ENCODE measurements at places on chromosomes 2 and 18.

DNA sequence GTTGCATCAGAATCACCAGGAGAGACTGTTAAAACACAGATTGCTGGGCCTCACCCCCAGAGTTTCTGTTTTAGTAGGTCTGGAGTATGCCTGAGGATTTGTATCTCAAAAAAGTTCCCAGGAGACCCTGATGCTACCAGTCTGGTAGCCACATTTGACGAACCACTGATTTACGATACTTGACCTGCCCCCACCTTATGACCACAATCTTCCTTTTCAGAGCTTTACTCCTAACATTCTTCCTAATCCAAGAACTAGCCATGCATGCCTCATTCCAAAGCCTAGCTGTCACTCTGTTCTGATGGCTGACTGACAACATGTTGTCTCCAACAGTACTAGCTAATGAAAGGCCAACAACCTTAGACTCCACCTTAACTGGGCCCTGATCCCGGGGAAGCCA lies 191.4 kb downstream of the MBD2 start:
- no peak for DNase-seq

DNA sequence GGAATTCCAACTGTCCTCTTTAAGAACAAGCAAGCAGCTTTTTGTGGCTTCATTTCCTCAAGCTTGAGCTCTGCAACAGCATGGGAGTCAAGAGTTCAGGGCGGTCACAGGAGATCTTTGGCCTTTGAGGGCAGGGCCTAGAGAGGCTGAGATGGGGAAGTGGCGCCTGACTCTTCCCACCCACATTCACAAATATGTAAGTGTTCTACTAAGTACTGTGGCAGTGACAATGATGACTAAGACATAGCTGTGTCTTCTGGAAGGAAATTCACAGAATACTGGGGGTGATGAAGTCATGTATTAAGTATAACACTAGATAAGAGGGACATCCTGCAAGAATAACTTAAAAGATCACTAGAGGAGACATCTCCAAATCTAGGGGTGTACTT lies 15.0 kb downstream of the RND3 start:
- DNase-seq: peak; percentile 79

DNA sequence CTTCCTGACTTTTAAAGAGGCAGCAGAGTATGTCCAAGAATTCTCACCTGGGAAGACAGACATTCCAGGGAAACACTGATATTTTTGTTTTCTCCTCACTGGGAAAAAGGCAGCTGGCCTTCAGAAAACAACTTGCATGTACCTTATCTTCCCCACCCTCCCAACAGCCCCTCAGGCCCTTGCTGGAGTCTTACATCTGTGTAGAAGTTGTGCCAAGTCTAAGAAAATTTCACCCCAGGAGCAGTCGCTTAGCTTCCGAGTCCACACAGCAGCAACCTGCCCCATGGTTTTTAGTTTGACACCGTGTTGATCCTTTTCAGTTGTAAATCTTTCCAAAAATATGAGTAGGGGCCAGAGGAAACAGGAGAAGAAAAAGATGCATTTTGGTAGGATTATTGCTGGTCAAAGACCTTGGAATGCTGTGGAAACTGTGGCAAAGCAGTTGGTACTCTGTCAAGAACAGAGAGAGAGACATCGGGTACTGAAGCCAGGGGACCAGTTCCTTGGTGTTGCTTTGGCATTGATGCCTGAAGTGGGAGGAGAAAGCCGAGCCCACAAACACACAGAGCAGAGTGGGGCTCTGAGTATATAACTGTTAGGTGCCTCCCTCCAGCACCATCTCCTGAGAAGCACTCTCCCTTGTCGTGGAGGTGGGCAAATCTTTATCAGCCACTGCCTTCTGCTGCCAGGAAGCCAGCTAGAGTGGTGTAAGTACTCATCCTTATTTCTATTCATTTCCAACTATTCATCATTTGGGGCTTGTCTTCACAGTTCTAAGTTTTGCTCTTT lies at the start of gene SLC14A1:
Gene SLC14A1, plus strand, starts transcription at position 615 of the 789 bp plus-strand sequence. CDS start 6,140 bp downstream, outside the sequence.
- no peak for DNase-seq

- peak; percentile 71 for DNase-seq
Observed at GRCh38 chr18:3903337-3903736, 453.4 kb downstream of the TGIF1 start.

GRCh38 chr2:195613922-195614321 lies 43.1 kb upstream of the SLC39A10 start:
- peak; percentile 77 for DNase-seq

DNA sequence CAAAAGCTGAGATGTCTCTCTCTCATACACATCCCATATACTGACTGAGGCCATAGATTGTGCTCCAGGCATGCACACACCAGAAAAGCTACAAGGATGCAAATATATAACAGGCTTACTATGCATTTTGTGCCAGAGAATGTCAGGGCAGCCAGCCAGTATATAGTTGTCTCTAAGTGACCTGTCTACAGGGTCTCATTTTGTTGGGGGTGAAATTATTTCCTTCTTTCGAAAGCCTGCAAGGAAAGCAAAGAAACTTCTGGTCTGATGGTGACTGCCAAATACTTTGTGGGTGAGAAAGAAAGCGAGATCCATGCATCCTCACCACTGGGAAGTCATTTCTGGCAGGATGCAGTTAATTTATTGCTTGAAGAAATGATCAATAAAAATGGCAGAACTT lies 70.2 kb downstream of the CDCA7 start:
- DNase-seq: no peak

- no peak for DNase-seq
Observed at GRCh38 chr18:63346480-63347183, 20.4 kb downstream of the KDSR start.

DNA sequence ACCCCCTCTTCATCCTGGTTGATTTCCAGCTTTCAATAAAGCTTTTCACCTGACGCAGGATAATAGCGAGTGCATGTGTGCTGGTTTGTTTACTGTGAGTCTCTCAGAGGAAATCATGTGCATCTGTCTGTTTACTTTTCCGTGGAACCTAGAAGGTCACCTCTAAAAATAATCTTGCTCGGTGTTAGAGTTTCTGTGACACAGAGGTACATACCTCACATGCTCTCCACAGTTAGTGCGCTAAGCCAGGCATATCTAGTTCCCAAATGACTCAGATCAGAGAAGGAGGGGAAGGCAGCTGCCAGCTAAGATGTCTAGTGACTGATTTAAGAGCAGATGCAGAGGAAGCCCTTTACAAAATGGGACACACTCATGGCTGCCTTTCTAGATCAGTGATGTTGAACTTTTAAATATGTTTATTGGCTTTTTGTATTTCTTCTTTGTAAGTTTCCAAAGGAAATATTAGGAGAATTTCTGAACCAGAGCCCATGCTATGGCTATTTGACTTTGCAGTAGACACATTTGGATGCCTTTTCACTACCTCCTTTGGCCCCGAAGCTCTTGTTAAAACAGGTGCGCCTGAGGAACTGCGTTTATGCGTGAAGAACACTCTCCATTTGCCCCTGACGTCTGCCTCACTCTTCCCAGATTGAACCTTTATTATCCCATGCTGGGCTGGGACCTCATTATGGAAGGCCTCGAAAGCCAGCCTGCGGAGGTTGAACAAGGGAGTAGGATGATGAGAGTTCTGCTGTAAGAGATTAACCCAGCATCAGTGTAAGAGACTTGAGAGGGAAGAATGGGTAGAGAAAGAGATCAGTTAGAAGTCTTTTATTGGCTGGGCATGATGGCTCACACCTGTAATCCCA lies 145.6 kb downstream of the FAM161A start:
- DNase-seq: peak; percentile 12

DNA sequence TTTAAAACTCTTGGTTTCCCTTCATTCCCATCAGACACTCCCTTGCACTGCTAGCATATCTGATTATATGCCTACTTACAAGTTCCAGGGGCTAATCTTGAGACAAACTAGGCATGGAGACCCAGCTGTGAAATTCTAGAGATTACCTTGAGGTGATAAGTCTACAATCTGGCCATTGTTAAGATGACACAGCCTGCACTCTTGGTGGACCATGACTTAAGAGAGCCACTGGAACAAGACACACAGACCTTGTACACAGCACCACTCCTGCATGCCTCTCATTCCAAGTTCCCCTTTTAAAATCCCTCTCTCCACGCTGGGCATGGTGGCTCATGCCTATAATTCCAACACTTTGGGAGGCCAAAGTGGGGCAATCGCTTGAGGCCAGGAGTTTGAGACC lies 387.2 kb upstream of the DCC start:
- DNase-seq: no peak

DNA sequence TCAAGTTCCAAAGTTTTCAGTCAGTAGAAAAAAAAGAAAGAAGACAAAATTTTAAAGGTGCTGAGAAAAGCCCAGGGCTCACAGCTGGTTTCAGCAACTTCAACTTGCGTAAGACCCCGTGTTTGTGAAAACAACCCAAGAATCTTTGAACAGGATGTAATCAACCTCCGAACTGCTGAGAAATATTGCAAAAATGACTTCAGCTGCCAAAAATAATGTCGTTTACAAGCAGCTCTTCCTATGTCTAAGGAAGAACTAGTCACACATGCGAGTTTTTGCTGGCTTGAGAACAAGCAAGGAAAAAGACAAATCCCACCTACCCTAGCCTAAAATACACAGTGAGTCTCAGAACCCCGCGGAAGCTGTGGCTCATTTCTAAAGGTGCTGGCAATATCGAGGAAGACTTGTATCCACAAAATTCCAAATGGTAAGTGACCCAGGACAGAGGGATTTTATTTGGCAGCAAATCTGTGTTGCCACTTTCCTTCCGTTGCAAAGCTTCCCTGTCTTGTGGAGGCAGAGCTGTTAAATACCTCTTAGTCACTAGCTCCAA lies 59.8 kb upstream of the SLC8A1 start:
- DNase-seq: peak; percentile 97

GRCh38 chr2:64104933-64105332 lies 39.3 kb downstream of the PELI1 start:
- DNase-seq: no peak

DNA sequence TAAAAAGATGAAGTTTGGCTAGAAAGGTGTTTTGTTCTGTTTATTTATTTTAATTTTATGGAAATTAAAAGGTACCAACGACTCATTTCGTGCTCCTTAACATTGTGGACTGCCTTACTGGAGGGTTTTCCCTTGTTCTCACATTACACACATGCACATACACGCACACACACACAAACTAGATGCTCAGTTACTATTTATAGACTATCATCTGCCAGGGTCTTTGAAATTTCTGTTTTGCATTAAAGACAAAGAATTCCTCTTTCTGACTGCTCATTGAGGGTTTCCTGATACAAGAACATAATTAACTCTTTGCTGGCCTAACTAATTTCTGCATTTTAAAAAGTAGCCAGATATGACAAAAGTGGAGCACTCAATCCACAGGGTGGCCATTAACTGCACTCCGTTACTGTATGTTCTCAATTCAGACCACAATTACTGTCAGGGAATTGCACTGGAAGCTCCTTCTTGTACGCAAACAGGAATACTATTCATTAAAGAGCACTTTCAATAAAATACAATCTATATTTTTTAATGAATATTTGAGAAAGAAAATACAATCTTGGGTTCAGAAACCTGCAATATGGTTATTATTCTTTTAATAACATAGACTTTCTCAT lies 366.9 kb upstream of the GALNT5 start:
- no peak for DNase-seq

DNA sequence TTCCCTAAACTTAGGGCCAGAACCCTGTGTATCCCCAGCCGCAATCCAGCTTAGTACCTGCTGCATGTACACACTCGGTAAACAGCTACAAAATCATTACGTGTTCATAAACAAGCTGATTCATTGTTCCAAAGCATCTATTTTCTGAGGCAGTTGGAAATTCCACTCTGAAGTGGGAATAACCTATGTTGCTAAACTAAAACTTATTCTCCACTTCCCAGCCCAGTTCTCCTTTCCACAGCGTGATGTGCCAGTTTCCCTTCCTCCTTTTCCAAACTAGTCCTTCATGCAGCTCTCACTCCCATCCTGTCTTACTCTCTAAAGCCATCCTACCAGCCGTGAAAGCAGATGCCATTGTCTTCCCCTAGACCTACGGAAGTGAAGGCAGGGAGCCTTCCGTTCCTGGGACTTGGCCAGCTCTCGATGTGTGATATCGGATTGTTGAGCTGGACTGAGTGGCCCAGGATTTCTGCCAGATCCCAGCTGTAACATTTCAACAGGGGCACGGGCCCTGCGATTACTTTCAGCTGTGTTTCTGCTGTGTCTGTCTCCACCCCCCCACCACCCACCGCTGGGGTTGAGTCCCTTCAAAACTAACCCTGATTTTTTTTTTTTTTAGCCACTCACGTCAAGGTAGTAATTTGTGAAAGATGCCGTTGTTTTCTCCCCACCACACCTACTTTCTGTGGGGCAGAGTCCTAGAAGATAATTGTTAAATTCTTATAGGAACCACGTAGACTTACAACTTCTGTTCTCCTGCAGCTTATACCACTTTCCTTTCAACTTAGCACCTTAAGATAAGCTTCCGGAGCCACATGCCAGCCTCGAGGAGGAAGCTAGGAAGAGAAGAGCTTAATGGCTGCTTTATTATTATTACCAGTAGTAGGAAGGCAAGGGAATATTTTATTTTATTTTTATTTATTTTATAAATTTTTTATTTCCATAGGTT lies 100.9 kb downstream of the CRIM1 start:
- DNase-seq: peak; percentile 94

DNA sequence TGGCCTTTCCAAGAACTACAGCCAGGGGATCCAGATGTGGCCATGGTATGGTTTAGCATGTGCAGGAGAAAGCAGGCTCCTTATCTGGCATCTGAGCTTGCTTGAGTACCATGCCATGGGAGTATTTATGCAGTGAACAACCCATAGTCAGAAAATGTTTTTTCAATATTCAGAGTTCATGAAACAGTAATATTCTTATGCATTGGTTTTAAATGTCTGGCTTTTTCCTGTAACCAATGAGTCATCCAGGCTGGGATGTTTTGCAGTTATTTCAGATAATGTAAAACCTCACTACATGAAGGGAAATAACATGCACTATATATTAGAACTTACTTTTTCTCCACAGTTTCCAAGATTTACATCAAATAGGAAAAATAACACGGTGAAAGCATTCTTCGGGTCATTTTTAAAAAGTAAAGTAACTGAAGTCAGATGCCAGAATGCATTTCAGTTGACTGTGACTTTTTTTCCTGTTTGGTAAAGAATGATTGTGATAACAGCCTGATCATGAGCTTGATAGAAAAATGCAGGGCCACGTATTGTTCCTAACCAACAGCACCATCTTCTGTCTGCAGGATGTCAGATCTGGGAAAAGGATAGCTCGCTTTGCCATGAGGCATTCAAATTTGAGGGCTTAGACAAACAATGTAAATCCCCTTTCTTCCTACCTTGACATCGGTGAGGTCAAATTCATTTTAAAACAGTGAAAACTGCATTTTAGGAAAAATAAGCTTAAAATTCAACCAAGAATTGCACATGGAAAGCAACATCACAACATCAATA lies 152.8 kb downstream of the DSC3 start:
- peak; percentile 33 for DNase-seq

DNA sequence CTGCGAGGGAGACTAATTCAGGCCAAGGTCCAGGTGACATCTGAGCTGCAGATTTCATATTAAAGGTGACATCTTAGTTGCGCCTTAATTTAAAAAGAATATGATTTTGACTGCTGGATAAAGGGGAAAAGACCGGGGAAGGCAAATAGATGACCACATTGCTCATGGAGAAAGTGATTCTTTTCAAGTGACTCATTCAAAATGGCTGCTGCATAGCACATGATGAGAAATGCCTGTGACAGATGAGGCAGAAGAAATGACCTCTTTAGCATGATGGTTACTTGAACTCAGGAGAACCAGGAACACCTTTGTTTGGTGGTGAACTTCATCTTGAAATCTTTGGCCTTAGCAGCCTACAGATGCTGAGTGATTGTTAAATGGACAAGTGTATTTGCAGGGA lies 385.8 kb upstream of the TRIB2 start:
- peak; percentile 56 for DNase-seq

- DNase-seq: no peak
Observed at GRCh38 chr2:217339753-217340152, 479.9 kb upstream of the TNP1 start.

All from fibroblast of pulmonary artery (primary cell).